ENCODE measurements at places on chromosomes 7 and 10. TPM values are rescaled to one million over a fixed set of nuclear protein-coding genes. Genes with fewer than 3 reads are reported as not detected.
A peak's percentile ranks its signal among the peaks of the same experiment; 100 is the strongest.

The KLF14 gene
- polyA plus RNA-seq: not detected

The MOGAT3 gene
- 3.3 TPM for polyA plus RNA-seq

The AKAP9 gene
- polyA plus RNA-seq: 14.6 TPM

The SGPL1 gene
- polyA plus RNA-seq: 13.1 TPM

The LRRD1 gene
- not detected for polyA plus RNA-seq

The MRPL32 gene
- 94.7 TPM for polyA plus RNA-seq

The ARF5 gene
- polyA plus RNA-seq: 90.0 TPM

The SLC37A3 gene
- polyA plus RNA-seq: 7.3 TPM

The PVRIG gene
- 0.81 TPM for polyA plus RNA-seq

The UTF1 gene
- not detected for polyA plus RNA-seq

The MYO3A gene
- not detected for polyA plus RNA-seq

The TRIM74 gene
- 0.14 TPM for polyA plus RNA-seq

The PIK3CG gene
- polyA plus RNA-seq: 0.38 TPM

The BTAF1 gene
- 5.9 TPM for polyA plus RNA-seq

The ITGB8 gene
- 0.16 TPM for polyA plus RNA-seq

DNA sequence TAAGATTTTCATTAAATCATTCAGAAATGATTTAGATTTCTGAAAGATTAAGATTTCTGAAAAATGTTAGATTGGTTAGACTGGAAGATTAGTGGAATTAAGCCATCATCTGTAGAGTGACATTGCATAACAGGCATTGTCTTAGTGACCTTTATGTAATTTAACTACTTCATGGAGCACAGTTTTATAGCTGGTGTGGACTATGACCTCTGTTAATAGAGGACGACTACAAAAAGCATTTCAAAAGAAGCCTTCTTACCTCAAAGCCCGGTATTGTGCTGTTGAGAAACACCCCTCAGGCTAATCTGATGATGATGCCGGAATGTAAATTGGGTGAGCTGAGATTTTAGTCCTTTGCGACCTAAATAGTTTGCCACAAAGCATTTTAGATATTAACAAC is 55.6 kb downstream of the GALNT11 start:
- peaks cover 4% of the 10 kb centered on the region for H3K4me1 ChIP-seq
- no peaks in the 10 kb centered on the region for H3K27me3 ChIP-seq
- no peak overlapping the region for H3K27ac ChIP-seq
- DNase-seq: no peak

DNA sequence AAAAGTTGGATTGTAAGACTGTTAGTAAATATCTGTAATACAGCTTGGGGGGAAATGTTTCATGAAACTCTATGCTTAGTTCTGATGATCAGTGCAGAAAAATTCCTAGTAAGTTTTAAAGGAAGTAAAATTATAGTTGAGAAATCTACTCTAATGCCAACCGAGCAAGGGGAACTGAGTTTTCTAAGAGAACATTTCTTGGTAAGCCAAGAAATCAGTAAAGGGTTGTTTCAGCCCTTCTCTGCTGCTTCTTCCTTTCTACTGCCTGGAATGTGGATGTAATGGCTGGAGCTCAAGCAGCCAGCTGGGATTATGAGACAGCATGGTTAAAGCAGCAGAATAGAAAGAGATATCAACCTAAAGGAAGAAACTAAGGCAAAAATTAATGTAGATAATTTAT is 15.9 kb upstream of the AKR1B1 start:
- no peaks in the 10 kb centered on the region for H3K4me1 ChIP-seq
- DNase-seq: no peak
- no peak overlapping the region for H3K27ac ChIP-seq
- no peak overlapping the region for H3K4me3 ChIP-seq
- H3K27me3 ChIP-seq: no peaks in the 10 kb centered on the region
- no peaks in the 10 kb centered on the region for H3K36me3 ChIP-seq

- no peaks in the 10 kb centered on the region for H3K4me1 ChIP-seq
- H3K4me3 ChIP-seq: no peak overlapping the region
- DNase-seq: no peak
- no peak overlapping the region for H3K27ac ChIP-seq
- no peaks in the 10 kb centered on the region for H3K27me3 ChIP-seq
Observed at GRCh38 chr10:378930-379704, 243.9 kb downstream of the ZMYND11 start.

GRCh38 chr7:129166745-129167144 is 21.7 kb upstream of the SMO start:
- H3K4me1 ChIP-seq: no peaks in the 10 kb centered on the region
- H3K27ac ChIP-seq: no peak overlapping the region
- DNase-seq: no peak

- H3K4me1 ChIP-seq: no peaks in the 10 kb centered on the region
- no peaks in the 10 kb centered on the region for H3K27me3 ChIP-seq
- no peaks in the 10 kb centered on the region for H3K36me3 ChIP-seq
Observed at GRCh38 chr10:132059760-132060508, 5.8 kb upstream of the JAKMIP3 start.

- no peaks in the 10 kb centered on the region for H3K36me3 ChIP-seq
- H3K4me3 ChIP-seq: no peak overlapping the region
- no peak for DNase-seq
- no peaks in the 10 kb centered on the region for H3K27me3 ChIP-seq
Observed at GRCh38 chr7:69062020-69062765, 536.1 kb upstream of the AUTS2 start.

- no peak for DNase-seq
- no peak overlapping the region for H3K27ac ChIP-seq
- no peak overlapping the region for H3K4me3 ChIP-seq
- no peaks in the 10 kb centered on the region for H3K36me3 ChIP-seq
- H3K27me3 ChIP-seq: no peaks in the 10 kb centered on the region
Observed at GRCh38 chr7:147711447-147711846, 879.1 kb upstream of the C7orf33 start.

DNA sequence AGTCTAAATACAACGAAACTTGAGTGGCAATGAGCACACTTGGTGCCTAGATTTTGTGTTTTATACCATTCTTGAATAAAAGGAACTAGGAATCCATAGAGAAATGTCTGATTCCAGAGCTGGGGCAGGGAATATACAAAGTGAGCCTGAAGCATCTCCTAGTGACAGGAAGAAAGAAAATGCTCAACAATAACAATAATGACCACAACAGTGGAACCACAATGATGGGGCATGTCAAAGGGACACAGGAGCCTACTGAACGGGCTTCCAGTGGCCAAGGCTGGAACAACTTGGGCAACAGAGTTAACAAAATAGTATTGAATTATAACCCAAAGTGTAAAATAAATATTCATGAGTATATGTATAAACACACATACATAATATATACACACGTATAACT is 94.4 kb upstream of the ADCY1 start:
- no peak for DNase-seq
- no peaks in the 10 kb centered on the region for H3K36me3 ChIP-seq
- H3K4me1 ChIP-seq: no peaks in the 10 kb centered on the region
- H3K27ac ChIP-seq: no peak overlapping the region

GRCh38 chr10:32893434-32893833 is 64.6 kb downstream of the ITGB1 start:
- peaks cover 5% of the 10 kb centered on the region for H3K36me3 ChIP-seq
- no peaks in the 10 kb centered on the region for H3K4me1 ChIP-seq
- no peak overlapping the region for H3K27ac ChIP-seq
- no peak overlapping the region for H3K4me3 ChIP-seq
- no peak for DNase-seq

- no peak overlapping the region for H3K27ac ChIP-seq
- no peaks in the 10 kb centered on the region for H3K27me3 ChIP-seq
- H3K4me3 ChIP-seq: no peak overlapping the region
- no peak for DNase-seq
Observed at GRCh38 chr7:91299952-91300775, 35.9 kb downstream of the FZD1 start.

GRCh38 chr10:78913219-78914059 is 155.3 kb upstream of the ZMIZ1 start:
- no peaks in the 10 kb centered on the region for H3K27me3 ChIP-seq
- no peak overlapping the region for H3K4me3 ChIP-seq
- DNase-seq: peak; percentile 55
- H3K36me3 ChIP-seq: no peaks in the 10 kb centered on the region

DNA sequence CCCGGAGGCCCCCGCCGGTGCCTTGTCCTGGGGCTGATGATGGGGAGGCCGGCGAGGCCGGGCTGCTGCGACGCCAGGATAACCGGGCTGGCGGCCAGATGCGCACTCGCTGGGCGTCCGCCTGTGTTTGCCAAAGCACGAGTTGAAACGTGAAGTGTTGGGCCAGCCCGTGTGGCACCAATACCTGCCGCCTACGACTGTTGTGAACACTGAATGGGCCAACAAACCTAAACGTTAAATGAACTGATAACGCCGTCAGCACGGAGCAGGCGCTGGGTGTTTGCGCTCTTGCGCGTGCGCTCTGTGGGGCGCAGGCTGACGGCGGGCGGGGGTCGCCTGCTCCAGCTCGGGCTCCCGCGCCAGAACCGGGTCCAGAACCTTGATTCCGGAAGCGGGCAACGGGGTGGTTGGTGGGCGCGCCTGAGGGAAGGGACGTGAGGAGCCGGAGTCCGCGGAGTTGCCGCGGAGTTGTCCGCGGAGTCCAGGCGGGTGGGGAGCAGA is 658 bp downstream of the CYP2E1 start:
- H3K27ac ChIP-seq: peak overlapping the region; percentile 76
- peaks cover 5% of the 10 kb centered on the region for H3K4me1 ChIP-seq
- H3K4me3 ChIP-seq: peak overlapping the region; percentile 61

GRCh38 chr7:68929781-68930261 is 668.5 kb upstream of the AUTS2 start:
- no peak for DNase-seq
- no peak overlapping the region for H3K4me3 ChIP-seq
- no peak overlapping the region for H3K27ac ChIP-seq

DNA sequence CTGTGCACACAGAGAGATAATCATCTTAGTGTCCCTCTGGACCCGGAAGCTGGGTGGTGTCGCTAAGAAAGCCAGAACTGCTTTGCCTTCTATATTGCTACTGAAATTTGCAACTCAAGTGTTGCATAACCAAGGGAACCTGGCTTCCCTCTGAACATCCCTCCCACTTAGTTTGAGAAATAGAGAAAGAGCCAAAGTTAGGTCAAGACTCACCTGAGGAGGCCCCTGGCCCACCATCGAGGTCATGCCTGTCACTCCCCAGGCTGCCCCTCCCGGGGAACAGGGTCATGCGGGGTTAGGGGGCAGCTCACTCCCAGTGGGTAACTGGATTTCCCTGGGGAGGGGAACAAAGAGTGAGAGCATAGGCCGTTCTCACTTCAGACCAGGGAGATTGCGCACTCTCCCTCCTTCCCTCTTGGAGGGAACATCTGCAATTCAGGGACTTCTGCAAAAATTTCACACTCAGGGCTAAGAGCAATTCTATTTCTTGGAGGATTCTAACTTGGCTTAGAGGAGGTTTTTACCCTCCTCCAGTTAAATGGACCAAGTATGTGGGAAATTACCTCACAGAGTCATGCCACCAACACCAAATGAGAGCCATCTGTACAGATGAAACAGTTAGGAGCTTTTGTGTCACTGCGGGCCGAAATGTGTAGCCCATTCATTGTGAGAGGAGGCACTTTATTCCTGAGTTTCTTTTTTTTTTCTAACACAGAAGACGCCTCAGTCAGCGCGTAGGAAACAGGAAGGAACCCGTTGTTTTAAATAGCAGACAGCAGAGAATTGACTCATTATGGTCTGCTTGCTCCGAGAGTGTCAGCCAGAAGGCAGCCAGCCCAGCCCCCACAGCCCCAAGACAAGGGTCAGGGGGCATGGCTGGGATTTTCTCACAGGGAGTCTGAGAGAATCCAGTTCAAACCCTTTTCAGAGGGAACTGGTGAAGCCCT is 221.3 kb downstream of the ARHGAP12 start:
- H3K27ac ChIP-seq: peak overlapping the region; percentile 67
- H3K36me3 ChIP-seq: no peaks in the 10 kb centered on the region
- H3K27me3 ChIP-seq: no peaks in the 10 kb centered on the region
- H3K4me1 ChIP-seq: peaks cover 12% of the 10 kb centered on the region

DNA sequence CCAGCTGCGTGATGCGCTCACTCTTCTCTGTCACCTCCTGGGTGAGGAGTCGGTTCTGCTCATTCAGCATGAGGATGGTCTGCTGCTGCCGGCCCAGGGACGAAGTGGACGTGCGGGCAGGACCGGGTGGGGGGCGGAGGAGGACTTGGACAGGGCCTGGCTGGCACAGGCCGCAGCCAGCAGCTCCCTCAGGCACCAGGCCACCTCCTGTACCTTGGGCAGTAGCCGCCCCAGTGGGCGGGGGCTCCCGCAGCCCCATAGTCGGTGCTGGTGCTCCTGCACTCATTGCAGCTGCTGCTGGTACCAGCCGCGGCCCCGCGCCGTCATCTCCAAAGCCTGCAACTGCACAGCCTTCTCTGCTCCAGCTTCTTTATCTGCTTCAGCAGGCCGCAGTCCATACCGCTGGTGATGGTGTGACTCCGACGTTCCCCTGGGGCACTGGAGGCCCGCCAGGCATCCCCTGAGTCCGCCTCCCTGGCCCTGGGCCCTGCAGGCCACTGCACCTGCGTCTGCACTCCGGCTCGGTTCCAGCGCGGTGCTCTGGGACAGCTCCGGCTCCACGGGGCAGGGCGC is 884.9 kb upstream of the ZNF722 start:
- DNase-seq: no peak
- H3K36me3 ChIP-seq: no peaks in the 10 kb centered on the region
- no peaks in the 10 kb centered on the region for H3K27me3 ChIP-seq

- no peak overlapping the region for H3K27ac ChIP-seq
- H3K4me1 ChIP-seq: no peaks in the 10 kb centered on the region
- no peak for DNase-seq
- H3K27me3 ChIP-seq: no peaks in the 10 kb centered on the region
Observed at GRCh38 chr7:145957160-145957890, 159.3 kb upstream of the CNTNAP2 start.

GRCh38 chr7:127588697-127589482 is 679 bp downstream of the ARF5 start:
- peaks cover 53% of the 10 kb centered on the region for H3K4me1 ChIP-seq
- H3K27ac ChIP-seq: peak overlapping the region; percentile 85
- H3K4me3 ChIP-seq: peak overlapping the region; percentile 85
- H3K27me3 ChIP-seq: no peaks in the 10 kb centered on the region

DNA sequence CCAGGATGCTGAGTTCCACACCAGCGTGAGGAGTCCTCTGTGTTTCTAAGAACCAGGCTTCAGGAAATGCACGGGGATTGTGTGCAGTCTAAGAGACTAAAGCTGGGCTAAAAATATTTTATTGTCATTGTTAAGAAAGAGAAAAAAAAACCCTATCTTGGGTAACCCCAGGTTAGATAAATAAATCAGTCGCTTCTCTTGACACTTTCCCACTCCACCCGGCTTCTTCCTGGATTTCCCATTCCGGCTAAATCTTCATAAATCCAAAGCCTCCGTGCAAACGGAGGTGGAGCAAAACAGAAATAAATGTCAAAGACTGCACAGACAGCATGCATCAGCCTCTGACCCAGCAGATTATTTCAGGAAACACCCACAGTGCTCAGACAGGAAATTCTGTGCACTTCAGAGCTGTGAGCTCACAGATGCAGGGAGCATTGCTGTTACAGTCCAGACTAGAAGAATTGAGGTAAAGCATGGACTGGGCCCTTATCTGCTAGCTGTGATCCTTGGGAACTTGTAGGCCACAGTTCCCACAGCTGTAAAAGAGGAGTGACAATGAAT is 44.8 kb upstream of the GRID1 start:
- H3K4me3 ChIP-seq: no peak overlapping the region
- no peaks in the 10 kb centered on the region for H3K36me3 ChIP-seq

All from liver (tissue), 10 donors.